Ovary (tissue), 10 donors: ENCODE measurements at places on chromosomes 2 and 18.

GRCh38 chr2:143312441-143312840, 183.2 kb downstream of the ARHGAP15 start:
- DNase-seq: no peak

- no peak for DNase-seq
Measured at GRCh38 chr2:235762832-235763598, 269.2 kb downstream of the AGAP1 start.

DNA sequence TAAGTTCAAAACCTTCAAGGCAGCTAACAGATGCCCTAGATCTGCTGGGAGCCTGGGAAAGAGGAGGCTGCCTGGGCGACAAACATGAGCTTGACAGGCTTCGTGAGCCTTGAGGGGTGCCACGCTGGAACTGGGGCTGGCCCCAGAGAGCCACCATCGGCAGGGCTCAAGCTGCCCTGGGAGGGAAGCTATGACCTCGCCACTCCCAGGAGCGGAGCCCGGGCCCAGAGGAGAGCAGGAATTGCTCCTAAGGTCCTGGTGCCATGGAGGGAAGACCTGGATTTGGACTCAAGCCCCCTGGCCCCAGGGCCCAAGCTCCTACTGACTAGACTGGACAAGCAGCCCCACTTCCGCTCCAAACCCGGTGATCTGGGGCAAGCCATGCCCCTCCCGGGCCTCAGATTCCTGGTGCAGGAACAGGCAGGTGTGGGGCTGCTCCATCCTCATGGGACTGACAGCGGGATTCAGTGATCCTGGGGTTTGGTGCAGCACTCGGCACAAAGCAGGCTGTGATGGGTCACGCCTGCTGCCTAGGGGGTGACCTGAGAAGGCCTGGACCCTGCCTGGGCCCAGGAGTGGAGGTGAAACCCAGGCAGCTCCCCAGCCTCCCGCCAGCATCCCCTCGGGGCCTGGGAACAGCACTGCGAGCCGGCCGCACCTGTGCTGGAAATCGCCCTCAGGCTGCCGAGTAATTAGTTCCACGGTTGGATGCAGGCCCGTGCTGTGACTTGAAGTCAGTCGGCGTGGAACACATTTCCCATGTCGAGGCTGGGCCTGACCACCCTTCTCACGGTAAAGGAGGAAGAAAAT, 246.9 kb downstream of the NDUFA10 start:
- no peak for DNase-seq

DNA sequence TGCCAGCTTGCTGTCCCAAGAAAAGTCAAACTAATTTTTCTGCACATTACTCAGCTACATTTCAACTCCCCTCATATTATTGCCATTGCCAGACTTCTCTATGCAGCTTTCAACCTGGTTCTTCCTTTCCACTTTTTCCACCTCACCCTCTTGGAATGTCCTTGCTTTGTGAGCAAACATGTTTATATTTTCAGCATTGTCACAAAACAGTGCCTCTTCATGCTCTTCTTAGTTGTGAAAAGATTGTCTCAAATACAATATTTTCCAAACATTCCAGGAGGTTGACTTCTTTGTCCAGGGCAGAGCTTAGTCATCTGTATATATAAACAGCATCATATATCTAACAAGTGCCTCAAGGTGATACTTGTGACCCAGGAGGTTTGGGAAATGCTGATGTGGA, 803.3 kb upstream of the CELF4 start:
- DNase-seq: no peak

DNA sequence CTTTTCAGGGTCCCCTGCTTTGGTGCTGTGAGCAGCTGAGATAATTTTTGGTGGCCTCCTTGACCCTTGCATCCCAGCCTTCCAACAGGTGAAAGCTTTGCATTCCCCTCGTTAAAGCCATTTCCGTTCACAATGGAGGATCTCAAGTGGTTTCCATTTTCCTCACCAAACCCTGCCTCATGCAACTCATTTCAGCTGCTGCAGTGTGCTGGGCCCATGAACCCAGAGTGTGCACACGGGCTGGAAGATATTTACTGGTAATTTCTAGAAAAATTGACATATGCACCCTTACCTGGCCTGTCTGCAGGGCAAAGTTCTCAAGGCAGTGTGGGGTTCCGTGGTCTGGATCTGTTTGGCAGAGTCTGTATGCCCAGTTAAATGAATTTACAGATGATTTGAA, 246.8 kb upstream of the HS6ST1 start:
- no peak for DNase-seq

DNA sequence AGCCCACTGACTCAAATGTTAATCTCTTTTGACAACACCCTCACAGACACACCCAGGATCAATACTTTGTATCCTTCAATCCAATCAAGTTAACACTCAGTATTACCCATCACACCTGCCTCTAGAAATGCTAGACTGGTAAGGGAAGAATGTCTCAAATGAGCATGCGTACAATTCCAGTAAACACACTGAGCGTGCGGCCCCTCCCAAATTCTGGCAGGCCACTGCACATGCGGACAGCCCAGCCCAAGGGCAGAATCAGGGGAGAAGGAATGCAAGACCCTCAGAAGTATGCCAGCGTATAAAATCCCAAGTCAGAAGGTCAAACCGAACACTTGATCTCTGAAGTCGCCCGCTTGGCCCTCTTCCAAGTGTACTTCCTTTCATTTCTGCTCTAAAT, 7.6 kb upstream of the EMILIN2 start:
- no peak for DNase-seq

- DNase-seq: no peak
Measured at GRCh38 chr2:68700560-68700959, 34.1 kb upstream of the ARHGAP25 start.

GRCh38 chr18:23779696-23780303, 90.5 kb downstream of the LAMA3 start:
- no peak for DNase-seq

GRCh38 chr2:26786207-26787028, 562 bp downstream of the CENPA start:
- no peak for DNase-seq

DNA sequence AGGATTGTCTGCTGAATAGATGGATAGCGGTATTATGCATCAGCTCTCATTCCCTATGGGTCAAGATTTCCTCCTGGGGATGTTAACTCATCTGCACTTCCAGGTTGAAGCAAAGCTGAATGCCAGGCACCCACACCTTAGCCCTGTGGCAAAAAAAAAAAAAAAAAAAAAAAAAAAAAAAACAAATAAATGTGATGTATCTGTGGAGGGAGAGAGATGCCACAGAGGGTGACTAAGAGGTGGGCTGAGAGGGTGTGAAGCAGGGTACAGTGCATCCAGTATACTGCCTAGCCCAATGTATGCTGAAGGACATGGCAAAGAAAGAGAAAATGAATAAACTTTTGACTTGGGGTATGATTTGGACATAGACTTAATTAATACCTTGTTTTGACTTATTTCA, 91.4 kb downstream of the COPS8 start:
- no peak for DNase-seq

DNA sequence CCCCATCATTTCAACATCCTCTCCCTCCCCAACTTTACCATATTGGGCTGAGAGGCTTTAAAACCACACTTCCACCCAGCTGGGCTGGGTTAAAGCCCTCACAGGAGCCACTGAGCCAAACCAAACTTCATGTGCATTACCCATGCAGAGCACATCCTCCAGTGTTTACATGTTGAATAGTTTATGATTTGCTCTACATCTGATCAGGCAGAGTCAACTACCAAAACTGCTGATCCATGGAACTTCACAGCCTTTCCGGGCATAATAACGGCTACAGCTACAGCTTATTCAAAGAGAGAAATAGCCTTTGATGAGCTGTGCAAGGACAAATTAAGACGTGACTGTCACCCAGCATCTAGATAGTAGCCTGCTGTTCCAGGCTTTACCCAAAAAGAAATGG, 39.0 kb downstream of the MAIP1 start:
- no peak for DNase-seq

DNA sequence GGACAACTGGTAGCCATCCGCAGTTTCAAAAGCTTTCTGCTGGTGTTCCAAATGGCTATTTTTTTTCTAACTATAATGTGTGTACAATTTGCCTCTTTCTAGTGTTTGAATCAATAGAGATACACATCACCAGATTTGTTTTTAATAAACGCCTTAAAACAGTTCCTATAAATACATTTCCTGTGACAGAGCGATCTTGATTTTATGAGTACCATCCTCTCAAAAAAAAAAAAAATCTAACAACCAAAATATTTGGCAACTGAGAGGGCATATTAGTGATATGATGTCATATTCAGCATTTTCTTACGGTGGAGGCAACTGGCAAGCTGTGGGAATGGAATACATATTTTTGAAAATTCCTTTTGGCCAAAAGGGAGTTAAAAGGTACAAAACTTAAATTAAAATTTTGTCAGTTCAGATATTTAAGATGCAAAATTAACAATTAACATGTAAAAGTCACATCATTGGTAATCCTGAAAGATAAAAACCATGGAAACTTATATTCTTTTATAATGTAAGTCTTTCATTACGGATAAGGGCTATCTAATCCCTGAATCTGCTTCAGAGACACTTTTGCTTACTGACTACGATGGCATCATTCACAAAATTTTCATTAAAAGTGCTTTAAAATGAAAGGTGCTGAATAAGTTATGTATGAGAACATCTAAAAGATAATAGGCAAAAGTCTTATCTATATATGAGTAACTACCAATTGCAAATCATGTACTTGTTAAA, 268.4 kb downstream of the TCF4 start:
- no peak for DNase-seq

GRCh38 chr2:29894822-29895614, 26.4 kb downstream of the ALK start:
- DNase-seq: no peak

- no peak for DNase-seq
Measured at GRCh38 chr2:209644842-209645241, 126.8 kb upstream of the UNC80 start.

GRCh38 chr2:26985807-26986206, 15.4 kb downstream of the MAPRE3 start:
- DNase-seq: no peak

DNA sequence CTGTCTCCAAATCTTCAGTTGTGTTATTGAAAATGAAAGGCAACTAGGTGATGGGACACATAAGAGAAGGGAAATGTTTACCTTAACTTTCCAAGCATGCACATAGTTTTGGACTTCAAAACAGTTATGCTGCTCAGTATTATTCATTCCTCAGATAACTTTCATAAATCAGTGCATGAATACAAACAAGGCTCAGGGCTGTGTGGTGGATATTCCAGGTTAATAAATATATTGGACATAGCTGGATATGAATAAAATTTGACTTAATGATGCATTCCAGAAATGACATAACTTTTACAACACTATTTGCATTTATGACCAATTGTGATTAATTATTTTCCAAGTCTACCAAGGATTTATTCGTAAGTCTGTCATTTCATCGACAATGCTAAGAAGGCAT, 301.2 kb upstream of the ZNF804A start:
- no peak for DNase-seq

GRCh38 chr18:45328811-45329210, 286.5 kb upstream of the SLC14A2 start:
- DNase-seq: no peak

DNA sequence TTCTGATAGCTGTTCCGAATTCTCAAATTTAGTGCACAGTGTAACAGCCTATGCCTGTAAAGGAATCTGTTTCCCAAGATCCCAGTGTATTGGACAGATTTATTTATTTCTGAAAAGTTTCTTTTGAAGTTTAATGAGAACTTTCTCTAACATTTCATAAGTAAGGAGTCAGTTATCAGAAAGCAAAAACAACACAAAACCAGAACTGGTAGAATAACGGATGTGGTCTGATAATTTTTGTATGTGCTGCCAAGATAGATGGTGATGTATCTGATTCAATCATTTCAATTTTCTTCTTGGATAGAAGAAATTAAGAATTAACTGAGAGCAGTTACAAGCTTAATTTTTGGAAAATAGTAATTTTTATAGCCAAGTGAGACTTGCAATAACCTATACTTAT, 374.3 kb downstream of the SOCS6 start:
- no peak for DNase-seq

DNA sequence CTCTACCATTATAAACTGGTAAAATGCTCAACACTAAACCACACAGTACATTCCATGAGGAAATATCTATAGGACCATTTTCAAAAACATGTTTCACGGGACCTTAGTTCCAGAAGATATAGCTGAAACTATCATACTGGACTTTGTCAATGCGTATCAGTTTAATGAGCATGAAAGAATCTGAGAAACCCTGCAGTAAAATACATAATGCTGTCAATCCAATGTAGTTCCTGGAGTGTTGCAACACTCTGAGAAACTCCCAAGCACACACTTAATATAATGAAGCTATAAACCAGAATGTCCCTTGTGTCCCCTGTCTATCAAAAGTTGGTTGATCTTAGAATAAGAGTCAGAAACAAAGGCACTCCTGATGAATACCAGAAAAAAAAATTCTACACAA, 16.2 kb downstream of the IWS1 start:
- DNase-seq: no peak

GRCh38 chr2:110678457-110679336, 834 bp upstream of the BUB1 start:
- DNase-seq: peak; percentile 52

- DNase-seq: no peak
Measured at GRCh38 chr2:101706819-101707177, 9.3 kb downstream of the MAP4K4 start.

DNA sequence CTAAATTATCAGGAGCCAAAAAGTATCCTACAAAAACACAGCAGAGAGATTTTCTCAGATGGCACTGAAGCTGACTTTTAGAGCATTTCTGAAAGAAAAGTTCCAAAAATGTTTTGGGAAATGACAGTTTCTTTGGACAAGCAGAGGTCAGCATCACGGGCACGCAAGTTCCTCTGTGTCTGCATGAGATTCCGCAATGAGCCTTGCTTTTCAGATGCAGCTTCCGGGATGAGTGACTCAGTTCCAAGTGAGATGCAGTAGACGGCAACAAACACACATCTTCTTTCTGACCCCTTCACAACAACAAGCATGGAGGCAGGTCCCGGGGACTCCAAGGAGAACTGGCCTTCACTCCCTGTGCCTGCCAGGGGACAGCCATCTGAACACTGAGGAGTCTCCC, 76.6 kb downstream of the EIPR1 start:
- DNase-seq: no peak

DNA sequence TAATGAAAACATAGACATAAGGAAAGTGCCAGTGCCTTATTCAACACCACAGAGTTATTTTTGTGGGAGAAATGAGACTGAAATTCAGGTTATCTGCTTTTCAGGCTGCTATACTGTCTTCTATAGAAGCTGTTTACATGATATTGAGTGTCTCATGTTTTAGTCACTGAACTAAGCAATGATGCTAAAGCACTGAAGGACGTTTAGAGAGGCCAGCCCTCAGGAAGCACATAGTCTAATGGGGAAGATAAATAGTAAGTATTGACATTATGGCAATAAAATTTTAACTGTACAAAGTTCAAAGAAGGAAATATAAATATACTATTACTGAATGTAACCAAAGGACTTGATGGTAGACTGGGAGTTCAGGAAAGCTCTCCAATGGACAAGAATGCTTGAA, 186.4 kb upstream of the ZC3H15 start:
- no peak for DNase-seq

DNA sequence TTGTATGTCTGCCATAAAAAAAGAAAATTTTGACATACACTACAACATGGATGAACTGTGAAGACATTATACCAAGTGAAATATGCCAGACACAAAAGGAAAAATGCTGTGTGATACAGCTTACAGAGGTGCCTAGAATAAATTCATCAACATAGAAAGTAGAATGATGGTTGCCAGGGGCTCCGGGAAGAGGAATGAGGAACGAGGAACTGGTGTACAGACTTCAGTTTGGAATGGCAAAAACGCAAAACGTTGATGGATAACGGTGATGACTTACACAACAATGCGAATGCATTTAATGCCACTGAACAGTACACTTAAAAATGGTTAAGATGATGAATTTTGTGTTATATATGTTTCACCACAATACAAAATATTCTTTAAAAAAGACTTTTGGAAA, 61.0 kb downstream of the TTC21B start:
- no peak for DNase-seq
